ENCODE measurements at places on chromosomes 1 and 21. TPM values are rescaled to one million over a fixed set of nuclear protein-coding genes. Genes with fewer than 3 reads are reported as not detected.
A peak's percentile ranks its signal among the peaks of the same experiment; 100 is the strongest.

GRCh38 chr1:42848823-42849537 is 2.6 kb downstream of the ZNF691 start:
- no peaks in the 10 kb centered on the region for H3K27me3 ChIP-seq
- no peak overlapping the region for H3K4me3 ChIP-seq
- no peak overlapping the region for H3K27ac ChIP-seq
- peaks cover 2% of the 10 kb centered on the region for H3K4me1 ChIP-seq
- no peak for DNase-seq
- H3K36me3 ChIP-seq = peaks cover 5% of the 10 kb centered on the region

GRCh38 chr1:93344886-93345632 is 648 bp upstream of the DR1 start:
- H3K4me3 ChIP-seq = peak overlapping the region; percentile 92
- H3K4me1 ChIP-seq = no peaks in the 10 kb centered on the region
- H3K27ac ChIP-seq = peak overlapping the region; percentile 97
- no peak for DNase-seq
- H3K27me3 ChIP-seq = no peaks in the 10 kb centered on the region

GRCh38 chr1:154490317-154490716 is 11.7 kb upstream of the TDRD10 start:
- H3K4me1 ChIP-seq = no peaks in the 10 kb centered on the region
- no peaks in the 10 kb centered on the region for H3K36me3 ChIP-seq
- H3K27ac ChIP-seq = no peak overlapping the region
- DNase-seq = no peak

DNA sequence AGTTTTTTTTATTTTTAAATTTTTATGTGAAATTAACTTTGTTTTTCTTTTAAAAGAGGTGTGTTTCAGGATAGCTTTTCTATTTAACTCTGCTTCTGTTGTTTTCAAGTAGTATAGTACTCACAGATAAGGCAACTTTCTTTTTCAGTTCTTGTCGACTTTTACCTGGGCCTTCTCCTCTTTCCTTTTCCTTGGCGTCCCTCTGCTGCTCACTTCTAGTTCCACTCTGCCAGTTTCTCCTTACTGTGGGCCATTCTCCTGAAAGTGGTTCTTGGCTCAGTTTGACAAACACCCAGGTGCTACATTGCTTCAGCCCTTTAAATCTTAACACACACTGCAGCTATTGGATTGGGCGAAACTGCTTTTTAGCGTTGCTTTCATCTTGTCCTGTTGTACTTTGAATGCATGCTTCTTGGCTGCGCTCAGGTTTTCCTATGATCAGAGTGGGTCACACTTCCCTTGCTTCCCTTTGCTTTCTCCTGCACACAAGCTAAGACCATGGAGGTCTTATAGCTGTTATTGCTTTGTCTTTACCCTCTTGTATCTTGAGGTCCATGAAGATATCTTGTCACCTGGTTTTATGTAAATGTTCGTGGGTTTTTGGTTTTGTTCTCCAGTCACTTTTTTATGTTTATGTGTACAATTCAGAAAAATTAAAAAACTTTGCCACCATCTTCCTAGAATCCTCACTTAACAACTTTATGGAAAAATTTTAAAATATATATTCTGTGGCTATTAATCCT is 21.6 kb downstream of the GABPA start:
- no peaks in the 10 kb centered on the region for H3K4me1 ChIP-seq
- DNase-seq = no peak
- no peaks in the 10 kb centered on the region for H3K27me3 ChIP-seq
- no peak overlapping the region for H3K4me3 ChIP-seq
- peak overlapping the region; percentile 5 for H3K27ac ChIP-seq

Gene RGS13
- 3.8 TPM for polyA plus RNA-seq

Gene SLC45A1
- 0.58 TPM for polyA plus RNA-seq

Gene C21orf91
- polyA plus RNA-seq = 8.3 TPM

- no peak overlapping the region for H3K27ac ChIP-seq
- no peaks in the 10 kb centered on the region for H3K27me3 ChIP-seq
- no peaks in the 10 kb centered on the region for H3K36me3 ChIP-seq
- no peak overlapping the region for H3K4me3 ChIP-seq
- no peak for DNase-seq
Measured at GRCh38 chr1:221241157-221241556, 361.9 kb downstream of the HLX start.

- no peaks in the 10 kb centered on the region for H3K4me1 ChIP-seq
- H3K27ac ChIP-seq = no peak overlapping the region
- no peak for DNase-seq
- no peaks in the 10 kb centered on the region for H3K36me3 ChIP-seq
Measured at GRCh38 chr1:227793948-227794816, 21.3 kb upstream of the PRSS38 start.

- DNase-seq = no peak
- no peak overlapping the region for H3K4me3 ChIP-seq
- H3K4me1 ChIP-seq = no peaks in the 10 kb centered on the region
- no peak overlapping the region for H3K27ac ChIP-seq
Measured at GRCh38 chr1:109198745-109199144, 15.0 kb upstream of the SARS1 start.

DNA sequence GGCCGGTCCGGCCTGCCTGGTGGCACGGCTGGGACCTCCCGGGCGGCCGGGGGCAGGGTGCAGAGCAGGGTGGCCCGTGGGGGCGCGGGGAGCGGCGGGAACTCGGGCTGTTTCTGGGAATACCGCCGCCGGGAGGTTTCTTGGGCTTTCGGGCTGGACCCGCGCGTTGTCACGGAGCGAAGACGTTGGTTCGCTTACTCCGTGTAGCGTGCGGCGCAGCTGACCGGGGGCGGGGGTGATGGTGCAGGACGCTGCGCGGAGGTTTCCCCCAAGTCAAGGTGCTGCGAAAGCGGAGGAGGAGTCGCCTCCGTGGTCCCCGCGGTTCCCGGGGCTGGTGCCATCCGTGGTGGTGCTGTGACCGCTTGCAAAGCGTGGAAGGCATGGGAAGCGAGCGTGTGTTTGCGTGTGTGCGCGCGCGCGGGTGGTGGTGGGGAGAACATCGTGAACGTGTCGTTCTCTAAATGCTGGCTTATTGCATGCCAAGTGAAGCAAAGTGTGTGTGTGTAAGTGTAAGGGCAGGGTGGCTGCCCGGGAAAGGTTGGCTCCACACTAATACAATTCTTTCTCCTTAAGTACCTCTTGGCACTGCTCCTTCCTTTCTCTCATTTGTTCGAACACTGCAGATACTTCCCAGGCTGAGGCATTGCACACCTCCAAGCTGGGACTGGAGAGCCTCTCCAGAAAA is 1.1 kb downstream of the RYR2 start:
- H3K36me3 ChIP-seq = no peaks in the 10 kb centered on the region
- no peak overlapping the region for H3K27ac ChIP-seq
- H3K4me3 ChIP-seq = no peak overlapping the region
- peaks cover 35% of the 10 kb centered on the region for H3K27me3 ChIP-seq
- H3K4me1 ChIP-seq = no peaks in the 10 kb centered on the region

Gene LCE1C
- not detected for polyA plus RNA-seq

GRCh38 chr1:234950598-234950997 is 178.0 kb downstream of the TOMM20 start:
- no peak for DNase-seq
- no peaks in the 10 kb centered on the region for H3K27me3 ChIP-seq
- H3K4me3 ChIP-seq = no peak overlapping the region
- H3K4me1 ChIP-seq = peaks cover 21% of the 10 kb centered on the region
- H3K27ac ChIP-seq = peak overlapping the region; percentile 32

Gene OLIG2
- polyA plus RNA-seq = 0.01 TPM

DNA sequence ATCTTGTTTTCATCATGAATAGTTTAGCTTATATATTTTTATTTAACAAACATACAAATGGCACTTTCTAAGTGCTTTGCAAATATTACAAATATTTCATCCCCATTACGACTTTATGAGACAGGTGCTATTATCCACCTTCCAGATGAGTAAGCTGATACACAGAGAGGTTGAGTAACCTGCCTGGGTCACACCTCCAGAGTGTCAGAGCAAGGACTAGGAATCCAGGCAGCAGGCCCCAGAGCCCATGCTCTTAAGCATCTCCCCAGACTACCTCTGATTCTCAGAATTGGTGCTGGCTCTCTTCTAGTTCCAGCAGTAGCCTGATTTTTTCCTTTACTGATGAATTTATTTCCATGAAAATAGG is 40.0 kb downstream of the EPHB2 start:
- no peaks in the 10 kb centered on the region for H3K36me3 ChIP-seq
- DNase-seq = no peak
- H3K4me3 ChIP-seq = no peak overlapping the region

DNA sequence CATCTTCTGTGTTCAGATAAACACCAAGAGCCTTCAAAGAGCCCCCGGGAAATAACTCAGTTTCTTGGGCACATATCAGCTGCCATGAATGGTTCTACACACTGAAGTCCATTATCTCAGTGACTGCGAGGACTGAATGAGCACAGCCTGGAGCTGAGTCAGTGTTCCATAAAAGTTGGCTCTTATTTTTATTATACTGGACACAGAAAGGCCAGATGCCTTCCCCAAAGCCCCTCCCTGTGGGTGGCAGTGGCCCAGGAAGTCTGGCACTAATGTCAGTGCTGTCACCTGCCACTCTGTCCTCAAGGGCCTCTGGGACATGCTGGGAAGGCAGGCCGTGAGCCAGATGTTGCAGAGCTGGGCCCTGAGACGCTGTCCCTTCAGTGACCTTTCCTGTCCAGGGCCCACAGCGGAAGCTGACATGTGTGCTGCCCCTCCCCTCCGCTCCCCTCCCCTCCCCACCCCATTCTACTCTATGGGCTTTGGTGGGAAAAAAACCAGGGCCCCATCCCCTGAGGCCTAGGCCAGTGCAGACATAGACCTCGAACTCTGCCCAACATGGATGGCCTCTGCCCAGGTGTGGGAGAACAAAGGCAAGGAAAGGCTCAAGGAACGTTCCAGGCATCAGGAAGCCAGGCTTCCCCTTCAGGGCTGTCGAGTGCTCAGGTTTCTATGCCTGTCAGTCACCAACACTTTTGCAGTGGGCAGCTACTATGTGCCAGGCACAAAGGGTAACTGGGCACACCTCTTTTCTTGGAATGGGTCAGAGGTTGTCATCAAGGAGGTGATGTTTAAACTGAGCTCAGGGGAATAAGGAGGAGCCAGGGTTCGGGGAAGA is 22.4 kb upstream of the NPPB start:
- H3K27ac ChIP-seq = no peak overlapping the region
- no peak overlapping the region for H3K4me3 ChIP-seq
- no peaks in the 10 kb centered on the region for H3K36me3 ChIP-seq
- no peaks in the 10 kb centered on the region for H3K27me3 ChIP-seq
- H3K4me1 ChIP-seq = no peaks in the 10 kb centered on the region
- DNase-seq = no peak

GRCh38 chr1:14742181-14742980 is 143.9 kb downstream of the KAZN start:
- no peak overlapping the region for H3K27ac ChIP-seq
- no peak overlapping the region for H3K4me3 ChIP-seq
- no peaks in the 10 kb centered on the region for H3K36me3 ChIP-seq
- no peak for DNase-seq

DNA sequence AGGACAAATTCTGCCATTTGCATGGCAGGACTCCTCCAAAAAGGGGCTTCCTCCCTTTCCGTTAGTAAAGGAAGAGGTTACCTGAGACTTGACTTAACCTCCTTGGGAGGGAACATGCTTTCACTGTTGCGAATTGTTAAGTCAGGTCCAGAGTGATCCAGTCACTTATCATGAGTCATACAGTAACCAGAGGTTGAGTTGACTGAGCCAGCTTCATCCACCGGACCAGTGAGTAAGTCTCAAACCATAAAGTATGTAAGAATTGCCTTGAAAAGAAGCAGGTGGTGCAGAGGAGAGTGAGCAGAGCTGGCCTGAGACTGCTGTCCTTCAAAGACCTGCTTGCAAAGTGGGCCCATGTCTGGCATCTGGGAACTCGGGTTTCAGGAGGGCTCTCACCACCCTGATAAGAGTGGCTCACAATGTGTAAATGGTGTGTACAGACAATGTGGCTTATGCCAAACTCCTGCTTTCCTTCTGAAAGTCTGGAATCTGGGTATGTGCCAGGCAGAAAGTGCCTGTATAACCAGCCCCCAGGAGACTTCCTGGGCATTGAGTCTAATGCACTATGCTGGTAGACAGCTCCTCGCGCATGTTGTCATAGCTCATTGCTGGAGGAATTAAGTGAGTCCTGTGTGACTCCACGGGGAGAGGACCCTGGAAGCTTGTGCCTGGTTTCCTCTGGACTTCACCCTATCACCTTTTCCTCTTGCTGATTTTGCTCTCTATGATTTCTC is 84.3 kb upstream of the KLHDC7A start:
- H3K27ac ChIP-seq = no peak overlapping the region
- peaks cover 2% of the 10 kb centered on the region for H3K27me3 ChIP-seq
- no peaks in the 10 kb centered on the region for H3K36me3 ChIP-seq

GRCh38 chr1:50421366-50421748 is 1.9 kb downstream of the DMRTA2 start:
- H3K4me1 ChIP-seq = peaks cover 12% of the 10 kb centered on the region
- no peaks in the 10 kb centered on the region for H3K36me3 ChIP-seq
- H3K27me3 ChIP-seq = peaks cover 78% of the 10 kb centered on the region
- H3K27ac ChIP-seq = no peak overlapping the region

Gene TFAP2E
- not detected for polyA plus RNA-seq

DNA sequence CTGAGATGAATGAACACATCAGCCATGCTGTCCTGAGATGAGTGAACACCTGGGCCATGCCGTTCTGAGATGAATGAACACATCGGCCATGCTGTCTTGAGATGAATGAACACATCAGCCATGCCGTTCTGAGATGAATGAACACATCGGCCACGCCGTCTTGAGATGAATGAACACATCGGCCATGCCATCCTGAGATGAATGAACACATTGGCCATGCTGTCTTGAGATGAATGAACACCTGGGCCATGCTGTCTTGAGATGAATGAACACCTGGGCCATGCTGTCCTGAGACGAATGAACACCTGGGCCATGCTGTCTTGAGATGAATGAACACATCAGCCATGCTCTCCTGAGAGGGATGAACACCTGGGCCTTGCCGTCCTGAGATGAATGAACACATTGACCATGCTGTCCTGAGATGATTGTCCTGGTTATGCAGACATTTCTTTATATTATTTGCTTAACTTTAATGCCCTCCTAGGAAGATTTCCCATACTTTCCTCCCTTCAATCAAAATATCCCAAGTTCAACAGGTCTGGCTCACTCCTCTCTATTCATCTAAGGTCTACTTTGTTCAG is 48.6 kb upstream of the COL6A1 start:
- H3K27me3 ChIP-seq = no peaks in the 10 kb centered on the region
- H3K27ac ChIP-seq = no peak overlapping the region
- DNase-seq = no peak
- H3K36me3 ChIP-seq = no peaks in the 10 kb centered on the region

Gene CRABP2
- 1.9 TPM for polyA plus RNA-seq

- H3K4me3 ChIP-seq = no peak overlapping the region
- no peaks in the 10 kb centered on the region for H3K36me3 ChIP-seq
- H3K27me3 ChIP-seq = no peaks in the 10 kb centered on the region
- no peak overlapping the region for H3K27ac ChIP-seq
- no peaks in the 10 kb centered on the region for H3K4me1 ChIP-seq
- peak; percentile 41 for DNase-seq
Measured at GRCh38 chr1:22454476-22455056, 2.9 kb downstream of the ZBTB40 start.

DNA sequence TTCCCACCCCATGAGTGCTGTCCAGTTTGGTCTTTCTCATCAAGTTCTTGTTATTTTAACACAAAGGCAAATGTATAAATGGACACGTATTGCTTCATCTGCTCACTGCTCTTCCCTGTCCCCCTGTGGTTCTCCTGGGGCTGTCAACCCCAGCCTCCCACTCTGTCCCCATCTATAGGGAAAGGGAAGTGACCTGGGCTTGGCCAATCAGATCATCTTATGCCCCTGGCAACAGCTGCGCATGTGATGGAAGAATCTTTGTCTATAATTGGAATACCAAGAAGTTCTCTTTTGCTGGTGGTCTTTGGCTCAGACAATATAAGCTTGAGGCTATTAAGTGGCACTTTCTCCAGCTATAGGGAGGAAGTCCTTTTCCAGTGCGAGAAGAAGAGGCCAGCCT is 4.7 kb upstream of the CCSAP start:
- no peak overlapping the region for H3K27ac ChIP-seq
- no peak for DNase-seq
- H3K4me3 ChIP-seq = no peak overlapping the region
- no peaks in the 10 kb centered on the region for H3K27me3 ChIP-seq
